ENCODE measurements at places on chromosomes 2 and 18.

- no peak for DNase-seq
These were observed 1.7 kb upstream of the VAMP5 start for GRCh38 chr2:85582492-85582891.

DNA sequence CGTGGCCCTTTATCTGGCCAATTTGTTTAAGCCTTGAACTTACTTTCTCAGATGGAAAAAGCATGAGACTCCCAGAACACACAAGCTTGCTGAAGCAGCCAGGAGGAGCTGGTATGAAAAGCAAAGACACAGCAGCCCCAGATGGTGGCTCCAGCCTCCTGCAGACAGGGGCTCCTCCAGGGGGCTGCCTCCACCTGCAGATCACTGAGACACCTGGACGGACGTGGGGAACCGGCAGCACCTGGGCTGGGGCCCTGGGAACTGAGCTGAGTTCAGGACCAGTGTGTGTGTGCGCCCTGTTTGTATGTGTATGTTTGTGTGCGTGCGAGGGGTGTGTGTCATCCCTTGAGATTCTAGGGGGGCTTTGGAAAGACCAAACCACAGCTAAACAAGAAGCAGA lies 8.6 kb downstream of the CYS1 start:
- no peak for DNase-seq

- peak; percentile 99 for DNase-seq
These were observed 29.6 kb downstream of the SH3BP4 start for GRCh38 chr2:234981197-234982095.

GRCh38 chr2:2847209-2847676 lies 516.2 kb upstream of the MYT1L start:
- no peak for DNase-seq

- peak; percentile 29 for DNase-seq
These were observed 40.0 kb downstream of the ICA1L start for GRCh38 chr2:202831242-202832220.

- no peak for DNase-seq
These were observed 519.3 kb upstream of the ID2 start for GRCh38 chr2:8162552-8162951.

GRCh38 chr2:215059724-215060123 lies 78.7 kb downstream of the ABCA12 start:
- DNase-seq = no peak

GRCh38 chr2:46134531-46135227 lies 162.5 kb upstream of the EPAS1 start:
- DNase-seq = no peak

GRCh38 chr2:110843496-110843895 lies 111.1 kb downstream of the ACOXL start:
- DNase-seq = no peak

DNA sequence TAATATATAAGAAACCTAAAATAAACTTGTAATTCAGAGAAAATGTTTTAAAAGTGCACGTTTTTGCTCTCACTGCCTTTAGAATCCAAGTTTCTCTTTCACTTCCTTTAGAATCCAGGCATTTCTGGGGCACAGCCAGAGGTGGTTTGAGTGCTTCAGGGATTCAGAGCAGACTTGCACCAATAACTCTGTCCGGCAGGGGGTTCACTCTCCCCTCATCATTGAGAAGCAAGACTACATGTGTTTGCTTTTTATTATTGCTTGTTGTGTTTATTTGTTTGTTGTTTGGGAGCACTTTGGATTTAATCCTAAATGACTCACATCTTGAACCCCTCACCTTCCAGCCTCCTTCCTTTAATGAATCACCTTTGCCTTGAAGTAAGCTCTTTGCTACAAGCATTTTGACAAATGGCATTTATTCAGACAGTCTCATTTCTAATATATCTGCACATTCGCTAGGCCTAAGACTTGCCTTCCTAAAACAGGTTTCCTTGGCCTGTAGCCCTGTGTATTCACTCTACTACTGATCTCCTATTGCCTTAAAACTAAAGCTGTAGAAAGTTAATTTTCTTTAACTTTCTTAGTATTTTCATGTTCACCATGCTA lies 233.5 kb upstream of the ATP5MC3 start:
- peak; percentile 26 for DNase-seq

DNA sequence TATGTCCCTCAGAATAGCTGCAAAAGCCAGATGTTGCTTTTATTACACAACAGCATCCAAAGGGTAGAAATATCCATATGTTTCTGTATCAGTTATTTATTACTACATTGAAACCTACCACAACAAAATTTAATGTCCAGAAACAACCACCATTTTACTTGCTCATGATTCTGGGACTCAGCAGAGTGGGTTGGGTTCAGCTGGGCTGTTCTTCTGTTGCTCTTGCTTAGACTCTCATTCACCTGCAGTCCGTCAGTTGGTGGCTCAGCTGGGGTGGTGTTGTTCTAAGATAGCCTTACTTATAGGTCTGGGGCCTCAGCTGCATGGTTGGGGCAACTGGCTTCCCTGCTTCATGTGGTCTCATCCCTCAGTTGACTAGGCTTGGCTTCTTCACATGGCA lies 21.7 kb downstream of the AQP4 start:
- DNase-seq = no peak

GRCh38 chr2:134375935-134376334 lies 122.1 kb downstream of the MGAT5 start:
- peak; percentile 47 for DNase-seq

DNA sequence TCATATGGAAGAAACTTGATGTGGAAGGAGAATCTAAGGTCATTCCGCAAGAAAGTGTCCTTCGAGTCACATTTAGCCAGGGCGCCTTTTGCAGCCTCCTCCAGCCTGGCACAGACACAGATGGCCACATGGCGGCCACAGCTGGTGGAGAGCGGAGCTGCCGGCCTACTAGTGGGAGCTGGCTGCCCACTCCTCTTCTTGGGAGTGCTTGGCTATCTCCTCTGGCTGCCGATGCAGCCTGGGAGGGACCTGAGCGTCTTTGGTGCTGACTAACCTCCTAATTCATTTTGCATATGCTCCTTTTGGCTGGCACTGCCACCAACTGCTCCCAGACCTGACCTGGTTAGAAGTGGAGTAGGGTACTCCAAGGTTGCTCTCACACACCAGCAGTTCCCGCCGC lies 199.3 kb upstream of the MYT1L start:
- no peak for DNase-seq

DNA sequence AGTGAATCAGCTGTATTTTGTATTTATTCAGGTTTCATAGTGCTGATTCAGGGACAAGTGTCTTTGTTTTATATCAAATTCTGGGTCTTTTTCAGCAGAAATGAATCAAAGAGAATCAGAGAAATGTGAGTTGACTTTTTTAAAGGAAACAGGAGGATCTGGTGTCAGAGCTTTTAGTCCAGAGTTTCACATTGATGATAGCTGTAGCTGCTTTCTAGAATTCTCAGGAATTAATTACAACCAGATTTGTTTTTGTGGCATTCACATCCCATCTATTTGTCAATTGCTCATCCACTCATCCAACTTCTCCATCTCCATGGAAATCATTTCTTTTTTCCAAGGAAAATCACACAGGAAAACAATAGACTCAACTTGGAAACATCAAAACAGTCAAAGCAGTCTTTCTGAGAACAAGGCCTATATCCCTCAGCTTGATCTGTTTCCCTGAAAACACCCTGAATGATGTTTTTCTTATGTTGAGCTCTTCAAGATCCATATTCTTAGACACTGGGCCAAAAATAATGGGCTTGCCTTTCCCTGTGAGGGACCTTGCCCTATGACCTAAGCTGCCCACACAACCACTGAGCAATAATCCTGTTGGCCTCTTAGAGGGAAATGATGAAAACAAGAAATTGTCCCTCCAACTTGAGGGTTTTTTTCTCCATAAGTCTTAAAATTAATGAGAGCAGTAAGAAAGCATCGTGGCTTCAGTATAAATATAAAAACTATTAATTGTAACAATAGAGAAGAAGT lies 249.5 kb upstream of the FN1 start:
- no peak for DNase-seq

GRCh38 chr2:46024146-46024779 lies 272.9 kb upstream of the EPAS1 start:
- no peak for DNase-seq

- peak; percentile 21 for DNase-seq
These were observed 2.6 kb downstream of the HS6ST1 start for GRCh38 chr2:128315829-128316776.

DNA sequence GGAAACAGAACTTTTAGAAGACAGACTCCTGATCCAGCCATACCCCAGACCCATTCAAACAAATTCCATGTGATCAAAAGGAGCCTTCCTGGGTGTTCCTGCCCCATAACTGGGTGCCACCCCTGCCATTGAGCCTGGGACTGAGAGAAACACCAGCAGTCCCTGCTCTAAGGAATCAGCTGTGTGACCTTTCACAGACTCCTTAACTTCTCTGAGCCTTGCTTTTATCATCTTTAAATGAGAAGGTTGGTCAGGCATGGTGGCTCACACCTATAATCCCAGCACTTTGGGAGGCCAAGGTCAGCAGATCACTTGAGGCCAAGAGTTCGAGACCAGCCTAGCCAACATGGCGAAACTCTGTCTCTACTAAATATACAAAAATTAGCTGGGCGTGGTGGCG lies 20.6 kb downstream of the CIDEA start:
- no peak for DNase-seq

- DNase-seq = peak; percentile 44
These were observed 2.0 kb upstream of the GAL3ST2 start for GRCh38 chr2:241774419-241775222.

- no peak for DNase-seq
These were observed 51.4 kb downstream of the SLC38A11 start for GRCh38 chr2:164903951-164904350.

DNA sequence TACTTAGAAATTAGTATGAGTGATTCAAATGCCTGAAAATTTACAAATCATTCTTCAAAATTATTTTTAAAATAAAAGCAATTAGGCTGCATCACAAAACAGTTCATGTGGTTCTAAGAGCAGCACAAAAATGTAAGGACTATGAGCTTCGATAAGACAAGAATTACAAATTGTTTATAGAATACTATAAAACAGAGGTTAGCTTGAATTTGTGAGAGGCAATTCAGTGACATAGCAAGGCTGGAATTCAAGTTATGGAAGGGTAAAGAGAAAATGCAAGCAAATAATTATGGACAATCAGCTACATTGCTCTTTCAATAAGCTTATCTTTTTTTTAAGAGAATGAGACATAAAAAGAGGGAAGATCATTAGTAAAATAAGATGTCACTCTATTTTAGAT lies 7.1 kb upstream of the XIRP2 start:
- no peak for DNase-seq

GRCh38 chr2:158006961-158007719 lies 94.5 kb upstream of the UPP2 start:
- no peak for DNase-seq

- DNase-seq = peak; percentile 55
These were observed 44.8 kb downstream of the ASAP2 start for GRCh38 chr2:9251154-9252001.

- peak; percentile 4 for DNase-seq
These were observed 107.6 kb upstream of the CYRIA start for GRCh38 chr2:16773080-16773713.

GRCh38 chr18:21194871-21195771 lies 46.9 kb upstream of the GREB1L start:
- DNase-seq = peak; percentile 8

DNA sequence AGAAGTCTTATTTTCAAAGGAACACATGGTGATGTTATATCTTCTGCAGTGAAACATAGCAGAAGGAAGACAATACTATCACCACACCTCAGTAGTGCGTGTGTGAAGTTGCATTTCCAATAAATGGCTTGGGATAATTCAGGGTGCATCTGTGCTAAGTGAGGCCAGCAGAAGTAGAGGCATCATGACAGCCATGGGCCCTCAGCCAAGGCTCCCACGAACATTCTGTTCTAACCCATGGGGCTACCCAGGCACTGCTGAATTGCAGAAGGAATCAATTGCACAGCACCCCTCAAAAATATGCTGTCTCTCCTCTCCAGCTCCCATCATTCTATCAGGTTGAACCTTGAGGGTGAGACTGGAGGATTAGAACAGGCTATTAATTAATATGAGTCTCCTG lies 139.5 kb downstream of the RIF1 start:
- DNase-seq = no peak

GRCh38 chr18:47968006-47968676 lies 37.7 kb upstream of the SMAD2 start:
- DNase-seq = no peak

- no peak for DNase-seq
These were observed 57.7 kb downstream of the TSHZ1 start for GRCh38 chr18:75268364-75268646.

DNA sequence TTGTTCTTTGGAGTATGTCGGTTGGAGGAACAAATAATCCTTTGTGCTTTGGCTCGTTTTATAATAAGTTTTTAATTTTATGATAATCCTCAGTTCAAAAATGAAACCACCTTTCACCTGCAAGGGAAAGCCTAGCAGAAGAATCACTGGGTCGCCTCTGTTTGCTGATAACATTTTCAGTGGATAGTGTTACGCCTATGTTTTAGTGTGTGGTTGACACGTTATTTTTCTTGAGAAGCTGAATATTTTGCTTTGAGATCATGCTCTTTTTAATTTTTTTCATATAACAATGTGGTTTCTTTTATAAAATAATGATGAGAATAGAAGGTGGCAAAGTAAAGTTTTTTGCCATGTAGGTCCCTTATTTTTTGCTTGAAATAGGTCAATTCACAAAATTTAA lies 172.7 kb upstream of the ZEB2 start:
- DNase-seq = no peak

DNA sequence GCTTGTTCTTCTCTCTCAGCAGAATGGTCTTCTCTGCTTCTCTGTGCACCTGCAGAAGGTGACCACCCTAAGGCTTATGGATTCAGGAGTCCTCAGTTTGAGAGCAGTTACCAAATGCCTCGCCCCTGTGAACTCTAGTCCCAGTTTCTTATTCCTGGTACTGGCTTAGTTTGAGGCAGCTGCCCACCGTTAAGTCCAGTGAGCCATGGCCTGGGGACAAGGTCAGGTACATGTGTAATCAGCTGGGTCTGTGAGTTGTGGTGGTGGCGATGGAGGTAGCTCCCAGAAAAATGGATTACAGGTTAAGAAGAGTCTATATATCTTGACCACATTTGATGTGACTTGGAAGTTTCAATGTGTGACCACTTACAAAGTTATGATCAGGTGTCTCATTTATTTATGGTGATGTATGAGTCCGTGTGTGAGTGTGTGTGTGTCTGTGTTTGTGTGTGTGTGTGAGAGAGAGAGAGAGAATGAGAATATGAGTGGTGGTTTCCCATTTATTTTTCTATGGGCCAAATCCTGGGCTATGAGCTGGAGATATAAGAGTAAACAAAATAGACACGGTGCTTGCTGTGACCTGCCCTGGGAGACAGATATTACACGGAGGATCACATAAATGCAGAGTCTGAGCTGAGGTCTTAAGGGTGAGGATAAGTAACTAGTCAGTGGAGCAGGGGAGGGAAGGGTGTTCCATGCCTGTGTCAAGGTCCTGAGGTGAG lies 13.0 kb upstream of the IL1RN start:
- DNase-seq = no peak

DNA sequence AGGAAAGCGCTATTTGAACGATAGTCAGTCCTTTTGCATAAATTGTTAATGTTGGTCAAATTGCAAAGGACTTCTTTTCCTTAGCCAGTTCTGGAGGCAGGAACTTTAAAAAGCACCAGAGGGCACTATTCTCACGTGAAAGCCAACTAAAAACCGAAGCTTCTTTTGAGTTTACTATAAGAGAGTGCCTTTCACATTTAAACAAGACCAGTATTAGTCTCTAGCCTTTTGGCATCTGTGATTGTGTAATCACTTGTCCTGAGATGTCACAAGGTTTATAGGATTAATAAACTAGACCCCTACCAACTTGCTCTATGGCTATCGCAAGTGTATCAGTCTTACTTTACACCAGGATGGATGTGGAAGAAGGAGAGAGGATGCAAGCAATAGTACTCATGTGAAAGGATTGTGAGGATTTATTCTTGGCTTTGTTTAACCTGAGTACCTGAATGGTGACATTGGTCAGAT lies 14.4 kb upstream of the STAT4 start:
- no peak for DNase-seq

GRCh38 chr2:120431386-120432292 lies 85.7 kb downstream of the INHBB start:
- no peak for DNase-seq
